ENCODE measurements at places on chromosomes 3 and 15. TPM values are rescaled to one million over a fixed set of nuclear protein-coding genes. Genes with fewer than 3 reads are reported as not detected.

The CCR8 gene
- total RNA-seq, result not detected

The IGF1R gene
- 18.9 TPM for total RNA-seq

DNA sequence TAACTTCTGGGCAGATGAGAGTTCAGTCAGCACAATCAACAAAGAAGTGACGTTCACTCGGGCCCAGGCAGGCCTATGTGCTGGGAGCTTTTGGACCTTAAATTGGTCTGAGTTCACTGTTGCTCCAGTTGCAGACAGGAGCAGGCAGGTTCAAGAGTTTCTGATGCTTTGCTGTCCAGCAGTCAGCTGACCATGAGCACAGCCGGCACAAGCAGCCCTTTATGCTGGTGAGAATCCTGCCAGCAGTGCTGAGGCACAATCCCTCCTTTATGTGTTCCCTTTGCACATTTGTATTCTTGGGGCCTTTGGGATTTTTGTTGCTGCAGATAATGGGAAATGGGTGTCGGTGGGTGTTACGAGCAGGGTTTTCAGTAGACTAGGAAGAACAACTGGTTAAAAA lies 81.2 kb upstream of the GOLGA8J start:
- DNase-seq, result no peak
- H3K27ac ChIP-seq, result no peak overlapping the region
- H3K27me3 ChIP-seq, result peaks cover 1% of the 10 kb centered on the region
- no peak overlapping the region for H3K4me3 ChIP-seq

DNA sequence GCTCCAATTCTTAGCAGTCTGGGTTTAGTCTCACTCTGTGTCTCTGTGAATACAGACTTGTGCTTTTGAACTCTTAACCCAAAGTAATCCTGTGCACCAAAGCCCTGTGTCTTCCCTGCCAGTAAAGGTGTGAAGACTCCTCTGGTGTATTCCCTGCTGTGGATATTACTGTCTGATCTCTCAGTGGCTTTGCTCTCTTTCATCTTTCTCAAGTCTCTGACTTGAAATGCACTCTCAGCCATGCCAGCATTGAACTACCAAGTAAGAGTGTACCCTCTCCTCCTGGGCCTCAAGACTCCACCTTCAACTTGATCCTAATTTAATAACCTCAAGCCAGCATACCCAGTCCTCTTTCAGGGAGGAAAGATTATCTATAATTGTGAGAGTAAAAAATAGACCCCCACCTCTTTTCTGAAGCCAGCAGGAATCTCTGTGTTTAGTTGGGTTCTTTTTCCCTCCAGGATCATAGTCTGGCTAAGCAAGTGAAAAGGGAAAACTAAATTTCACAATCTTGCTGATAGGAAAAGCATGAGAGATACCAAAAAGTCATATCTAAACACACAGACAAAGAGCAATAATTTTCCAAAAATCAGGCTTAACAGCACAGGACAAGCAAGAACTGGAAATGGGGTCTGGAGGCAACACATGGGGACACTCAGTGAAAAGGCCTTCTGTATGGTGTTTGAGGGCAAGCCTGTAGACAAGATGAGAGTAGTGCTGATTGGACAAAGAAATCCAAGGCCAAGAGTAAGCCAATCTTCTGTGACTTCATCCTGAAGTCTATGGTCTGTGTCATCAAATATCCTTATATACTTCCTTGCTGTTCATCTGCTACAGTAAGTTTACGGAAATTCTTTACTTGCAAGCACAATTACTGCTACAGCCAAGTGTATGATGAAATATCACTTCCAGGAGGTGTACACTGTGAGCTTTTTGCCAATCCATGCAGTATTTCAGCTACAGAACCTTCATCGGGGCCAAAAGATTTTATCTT lies 296.1 kb upstream of the TGFBR2 start:
- H3K36me3 ChIP-seq, result peaks cover 12% of the 10 kb centered on the region
- H3K4me3 ChIP-seq, result no peak overlapping the region
- H3K27ac ChIP-seq, result no peak overlapping the region
- no peaks in the 10 kb centered on the region for H3K27me3 ChIP-seq
- H3K4me1 ChIP-seq, result peaks cover 10% of the 10 kb centered on the region

- H3K27me3 ChIP-seq, result no peaks in the 10 kb centered on the region
- DNase-seq, result no peak
- H3K27ac ChIP-seq, result no peak overlapping the region
- no peak overlapping the region for H3K4me3 ChIP-seq
These were observed 120.1 kb upstream of the UBE2E1 start for GRCh38 chr3:23685541-23686258.

DNA sequence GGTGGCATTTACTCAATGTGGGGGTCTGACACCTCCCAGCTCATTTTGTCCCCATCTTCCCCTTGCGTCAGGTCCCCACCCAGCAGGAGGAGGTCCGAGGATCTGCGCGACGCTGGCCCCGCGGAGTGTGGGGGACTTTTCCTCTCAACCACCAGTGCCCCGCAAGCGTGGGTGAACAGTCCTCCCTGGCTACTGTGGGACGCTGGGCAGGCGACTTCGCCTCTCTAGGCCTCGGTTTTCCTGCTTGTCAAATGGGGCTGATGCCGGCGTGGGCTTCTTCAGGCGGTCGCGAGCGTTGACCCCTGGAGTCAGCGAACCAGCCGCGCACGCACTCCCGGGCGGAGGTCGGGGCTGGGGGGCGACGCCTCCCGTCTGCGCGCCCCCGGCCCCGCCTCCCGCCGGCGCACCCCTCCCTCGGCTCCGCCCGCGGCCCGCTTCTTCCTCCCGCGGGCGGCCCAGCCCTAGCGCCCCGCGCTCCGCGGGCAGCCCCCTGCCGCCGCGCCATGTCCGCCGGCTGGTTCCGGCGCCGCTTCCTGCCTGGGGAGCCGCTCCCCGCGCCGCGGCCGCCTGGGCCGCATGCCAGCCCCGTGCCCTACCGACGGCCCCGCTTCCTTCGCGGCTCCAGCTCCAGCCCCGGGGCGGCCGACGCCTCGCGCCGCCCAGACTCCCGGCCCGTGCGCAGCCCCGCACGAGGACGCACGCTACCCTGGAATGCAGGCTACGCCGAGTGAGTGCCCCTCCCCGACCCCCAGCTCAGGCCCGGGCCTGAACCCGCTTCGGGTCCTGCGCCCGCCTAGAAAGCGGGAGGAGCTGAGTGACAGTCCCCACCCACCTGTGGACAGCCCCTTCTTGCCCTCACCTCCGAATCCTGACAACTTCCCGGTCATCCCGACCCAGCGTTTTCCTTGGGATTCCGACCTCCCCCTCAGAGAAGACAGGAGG lies at the start of gene PPM1M:
Gene PPM1M, plus strand, starts transcription at position 438 of the 942 bp plus-strand sequence. Its CDS starts 66 bp downstream, at position 504.
- peak; percentile 75 for DNase-seq
- H3K27me3 ChIP-seq, result no peaks in the 10 kb centered on the region
- peaks cover 72% of the 10 kb centered on the region for H3K36me3 ChIP-seq
- peaks cover 75% of the 10 kb centered on the region for H3K4me1 ChIP-seq
- peak within 1 kb of the TSS; percentile 93 for H3K4me3 ChIP-seq
- peak within 1 kb of the TSS; percentile 94 for H3K27ac ChIP-seq

Data from activated naive CD8-positive, alpha-beta T cell treated with anti-CD3 and anti-CD28 coated beads for 36 hours (primary cell).